ENCODE measurements at places on chromosomes 12 and 14.

- DNase-seq, result no peak
These were observed 714.2 kb downstream of the SLC6A15 start for GRCh38 chr12:84198294-84198946.

DNA sequence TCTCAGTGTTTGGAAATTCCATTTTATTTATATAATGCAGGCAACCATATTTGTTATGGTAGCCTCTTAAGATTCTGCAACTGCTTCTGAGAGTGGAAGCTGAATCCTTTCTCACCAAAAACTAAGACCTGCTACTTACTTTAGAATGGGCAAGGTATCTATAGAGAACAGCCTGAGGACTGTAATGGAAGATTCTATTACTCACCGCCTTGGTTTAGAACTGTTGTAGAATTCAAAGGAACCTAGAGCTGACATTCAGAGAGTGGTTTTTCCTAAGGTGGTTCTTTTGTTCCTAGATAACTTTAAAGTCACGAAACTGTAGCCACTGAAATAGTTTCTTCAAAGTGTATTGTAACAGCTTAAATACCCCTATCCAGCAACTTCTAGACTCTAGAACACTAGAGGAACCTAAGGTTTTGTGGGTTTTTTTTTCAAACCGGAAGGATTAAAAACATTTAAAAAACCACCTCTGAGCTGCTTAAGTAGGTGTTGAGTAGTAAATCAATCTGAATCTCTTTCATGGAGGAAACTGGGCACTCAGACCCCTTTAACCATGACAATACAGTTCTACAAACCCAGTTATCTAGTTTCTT lies 4.2 kb downstream of the TDP1 start:
- no peak for DNase-seq

GRCh38 chr12:101845137-101845711 lies 14.5 kb upstream of the GNPTAB start:
- no peak for DNase-seq

DNA sequence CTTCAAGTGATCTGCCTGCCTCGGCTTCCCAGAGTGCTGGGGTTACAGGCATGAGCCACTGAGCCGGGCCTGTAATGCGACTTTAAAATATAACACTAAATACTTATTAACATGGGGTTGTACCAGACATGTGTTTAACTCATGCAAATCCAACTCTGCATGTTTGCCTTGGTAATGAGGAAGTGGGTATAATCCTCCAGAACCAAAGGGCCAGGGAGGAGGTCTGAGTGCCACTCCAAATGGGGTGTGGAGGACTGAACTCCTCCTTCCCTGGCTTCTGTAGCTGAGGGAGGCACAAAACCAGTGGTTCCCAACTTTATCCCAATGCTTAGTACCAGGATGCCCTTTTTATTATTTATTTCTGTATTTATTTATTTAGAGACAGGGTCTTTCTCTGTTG lies 61.6 kb upstream of the MED13L start:
- DNase-seq, result no peak

- no peak for DNase-seq
These were observed 101.1 kb downstream of the RPS6KA5 start for GRCh38 chr14:90959344-90959743.

DNA sequence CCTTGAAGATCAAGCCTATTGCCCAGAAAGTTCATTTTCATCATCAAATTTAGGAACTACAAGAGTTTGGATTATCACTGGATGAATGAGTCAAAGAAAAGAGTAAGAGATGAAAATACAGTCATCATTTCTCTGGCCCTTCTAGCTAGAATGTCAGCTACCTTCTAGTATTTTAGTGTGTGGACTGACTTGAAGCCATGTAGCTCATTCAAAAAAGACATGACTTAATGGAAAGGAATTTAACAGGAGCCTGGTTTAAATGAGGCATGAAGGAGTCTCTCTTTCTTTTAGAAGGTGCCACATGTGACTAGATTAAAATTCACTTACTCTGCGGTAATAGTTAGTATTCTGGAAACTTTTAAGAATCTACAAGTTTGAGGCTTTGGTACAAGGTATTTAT lies 7.1 kb downstream of the PTHLH start:
- no peak for DNase-seq

DNA sequence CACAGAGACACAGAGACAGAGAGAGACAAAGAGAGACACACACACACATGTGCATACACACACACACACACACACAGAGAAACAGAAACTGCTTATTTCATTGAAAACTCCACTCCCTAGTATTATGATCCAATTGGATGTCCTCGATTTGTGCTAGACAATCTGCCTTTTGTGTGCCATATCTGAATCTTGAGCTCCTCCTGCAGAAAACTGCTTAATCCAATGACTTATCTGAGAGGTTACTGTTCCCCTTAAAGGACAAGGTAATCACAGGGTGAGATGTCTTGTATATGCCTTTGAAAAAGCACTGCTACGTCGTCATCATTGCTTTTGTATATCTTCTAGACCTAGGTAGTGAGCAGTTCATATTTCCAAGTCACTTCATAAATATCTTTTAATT lies 371.5 kb downstream of the LRIG3 start:
- no peak for DNase-seq

DNA sequence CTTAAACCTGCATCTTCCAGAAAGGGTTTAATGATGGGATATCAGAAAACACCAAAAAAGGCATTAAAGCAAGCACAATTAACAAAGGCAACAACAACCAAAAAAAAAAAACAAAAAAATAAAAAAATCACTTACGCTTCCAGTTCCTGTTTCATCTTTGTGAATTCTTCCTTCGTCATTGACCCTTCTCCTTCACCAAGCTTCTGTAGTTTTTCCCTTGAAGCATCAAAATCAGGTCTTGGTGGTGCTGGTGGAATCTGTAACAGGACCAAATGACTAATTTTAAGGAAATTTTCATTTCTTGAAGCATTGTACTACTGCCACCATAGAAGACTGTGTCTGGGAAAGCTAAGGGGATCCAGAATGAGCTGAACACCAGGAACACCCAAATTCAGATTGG lies 24.5 kb downstream of the SNX6 start:
- DNase-seq, result no peak

DNA sequence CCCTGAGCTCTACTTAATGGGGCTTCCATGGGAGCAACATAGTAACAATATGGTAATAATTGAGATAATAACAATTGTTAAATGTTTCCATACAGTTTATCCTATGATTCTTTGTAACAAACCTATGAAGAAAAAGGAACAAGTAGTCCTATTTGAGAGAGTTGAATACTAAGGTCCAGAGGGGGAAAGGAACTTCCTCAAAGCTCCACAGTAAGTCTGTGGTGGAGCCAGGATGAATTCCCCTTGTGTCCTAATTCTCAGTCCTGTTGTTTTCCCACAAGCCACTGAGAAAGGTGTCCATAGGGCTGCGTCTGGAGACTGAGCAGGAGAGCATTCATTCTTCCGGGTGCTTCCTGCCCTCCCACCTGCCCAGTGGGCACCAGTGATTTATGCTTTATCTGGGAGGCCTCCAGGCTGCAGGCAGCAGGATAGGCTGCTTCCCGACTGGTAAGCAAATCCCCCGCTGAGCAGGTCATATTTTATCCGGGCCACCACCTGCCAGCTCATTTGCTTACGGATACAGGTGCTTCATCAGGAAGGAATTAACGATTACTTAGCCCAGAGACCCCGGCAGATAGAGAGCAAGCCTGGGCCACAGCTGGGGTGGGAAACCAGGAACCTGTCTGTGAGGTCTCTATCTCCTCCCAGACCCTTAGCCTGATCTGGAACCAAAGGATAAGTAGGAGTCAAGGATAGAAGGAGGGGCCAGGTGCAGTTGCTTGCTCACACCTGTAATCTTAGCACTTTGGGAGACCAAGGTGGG lies 33.9 kb upstream of the FAM222A start:
- DNase-seq, result no peak

GRCh38 chr12:108614041-108614440 lies 16.2 kb upstream of the TMEM119 start:
- no peak for DNase-seq

GRCh38 chr14:80264702-80265101 lies 53.4 kb upstream of the DIO2 start:
- no peak for DNase-seq

- no peak for DNase-seq
These were observed 33.7 kb upstream of the NPAS3 start for GRCh38 chr14:32905013-32905412.

GRCh38 chr12:86283620-86284019 lies 27.4 kb upstream of the MGAT4C start:
- DNase-seq, result no peak

DNA sequence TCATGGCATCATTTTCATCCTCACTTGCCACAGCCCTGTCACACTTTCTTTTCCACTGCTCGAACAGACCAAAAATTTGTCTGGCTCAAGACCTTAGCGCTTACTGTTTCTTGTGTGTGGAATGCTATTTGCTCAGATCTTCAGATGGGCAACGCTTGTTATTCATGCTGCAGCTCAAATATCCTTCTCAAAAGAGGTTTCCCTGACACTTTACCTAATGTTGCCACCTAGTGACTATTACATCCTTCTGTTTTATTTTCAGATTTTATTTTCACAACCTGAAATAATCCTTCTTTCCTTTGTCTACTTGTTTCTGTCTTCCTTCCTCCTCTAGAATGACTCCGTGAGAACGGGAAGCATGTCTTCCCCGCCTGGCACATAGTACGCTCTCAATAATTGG lies 5.6 kb downstream of the FBXO33 start:
- peak; percentile 31 for DNase-seq

DNA sequence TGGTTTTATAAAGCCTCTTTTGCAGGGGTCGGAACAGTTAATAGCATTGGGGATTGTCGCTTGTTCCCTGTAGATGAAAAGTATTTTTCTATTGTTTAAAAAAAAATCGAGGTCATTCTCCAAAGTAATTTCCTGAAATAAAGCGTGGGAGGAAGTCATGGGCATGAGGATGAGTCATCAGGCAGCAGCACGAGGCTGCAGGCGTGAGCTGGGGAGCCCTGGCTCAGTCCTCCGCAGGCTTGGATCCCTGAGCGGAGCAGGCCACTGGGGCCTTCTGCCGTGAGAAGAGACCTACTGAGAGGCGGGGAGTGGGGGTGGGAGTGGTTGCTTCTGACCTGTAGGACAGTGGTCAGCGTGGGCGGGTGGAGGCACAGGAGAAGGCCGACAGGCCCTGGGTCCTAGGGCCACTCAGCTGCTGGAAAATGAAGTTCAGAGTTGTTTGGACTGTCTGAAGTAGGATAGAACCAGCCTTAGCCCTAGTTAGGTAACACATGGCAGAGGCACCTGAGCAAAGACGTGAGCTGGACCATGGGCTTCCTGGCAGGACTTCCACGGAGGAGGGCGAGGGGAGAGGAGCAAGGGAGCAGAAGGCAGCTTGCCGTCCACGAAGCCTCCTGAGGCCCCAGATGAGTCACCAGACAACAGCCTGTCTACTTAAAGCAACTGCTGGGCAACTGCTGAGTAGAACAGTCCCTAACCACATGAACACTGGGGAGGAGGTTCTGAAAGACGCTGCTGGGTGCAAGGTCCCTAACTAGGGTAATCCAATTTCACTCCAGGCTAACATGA lies 21.1 kb upstream of the LGALS3 start:
- DNase-seq, result peak; percentile 57

DNA sequence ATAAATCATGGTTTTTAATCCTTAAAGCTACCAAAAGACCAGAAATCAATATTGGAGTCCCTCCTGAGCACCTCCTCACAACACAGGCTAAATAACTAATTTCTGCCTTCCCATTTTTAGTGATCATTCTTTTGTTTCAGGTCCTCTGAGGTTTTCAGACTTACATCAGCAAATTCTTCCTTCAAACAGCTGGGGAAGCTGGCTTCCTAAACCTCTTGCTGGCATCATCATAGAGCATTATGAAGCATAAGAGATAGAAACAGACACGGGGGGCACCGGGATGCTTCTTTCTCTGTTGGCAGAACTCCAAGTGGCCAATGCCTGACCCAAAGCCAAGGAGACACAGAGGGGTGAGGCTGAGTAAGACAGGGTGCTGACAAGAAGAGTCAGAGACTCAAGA lies 47.9 kb upstream of the DBX2 start:
- DNase-seq, result no peak

DNA sequence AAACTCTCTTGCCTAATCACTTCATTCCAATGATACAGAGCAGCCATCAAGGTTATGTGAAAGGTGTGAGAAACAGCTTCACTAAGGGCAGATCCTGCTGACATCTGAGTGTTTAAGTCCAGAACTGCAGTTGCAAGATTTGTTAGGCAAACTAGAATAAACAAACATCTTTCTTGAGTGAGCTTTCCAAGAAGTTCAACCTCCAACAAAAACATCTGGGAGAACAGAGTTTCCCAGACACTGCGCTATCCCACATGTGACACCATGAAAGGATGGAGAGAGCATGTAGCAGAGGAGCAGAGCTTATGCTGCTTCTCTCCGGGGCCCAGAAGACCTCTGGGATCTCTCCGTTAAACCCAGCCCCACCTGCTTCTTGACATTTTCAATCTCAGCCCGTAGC lies 5.6 kb downstream of the KRT76 start:
- DNase-seq, result no peak

Measured in CD4-positive, alpha-beta T cell treated with Interferon alpha-2 for 1 hour (primary cell).